ENCODE measurements at places on chromosomes 11 and 22. TPM values are rescaled to one million over a fixed set of nuclear protein-coding genes. Genes with fewer than 3 reads are reported as not detected.

GRCh38 chr22:44493206-44493605 lies 4.8 kb downstream of the RTL6 start:
- H3K36me3 ChIP-seq: no peaks in the 10 kb centered on the region
- H3K4me1 ChIP-seq: peaks cover 7% of the 10 kb centered on the region

GRCh38 chr11:765025-765801 lies 12.1 kb downstream of the GATD1 start:
- no peaks in the 10 kb centered on the region for H3K4me1 ChIP-seq
- peak; percentile 67 for DNase-seq
- H3K27ac ChIP-seq: no peak overlapping the region

The APLP2 gene
- total RNA-seq: 53.3 TPM

The ZNF214 gene
- total RNA-seq: not detected

GRCh38 chr11:1062075-1062820 lies 12.4 kb upstream of the MUC2 start:
- no peaks in the 10 kb centered on the region for H3K27me3 ChIP-seq
- no peak overlapping the region for H3K27ac ChIP-seq
- H3K4me1 ChIP-seq: no peaks in the 10 kb centered on the region
- no peaks in the 10 kb centered on the region for H3K36me3 ChIP-seq
